Dermis blood vessel endothelial cell (primary cell): ENCODE measurements at places on chromosomes 5 and 9.

- peak; percentile 70 for DNase-seq
Observed at GRCh38 chr9:32968101-32969011, 33.1 kb downstream of the APTX start.

- DNase-seq: no peak
Observed at GRCh38 chr5:88979726-88980125, 96.7 kb upstream of the MEF2C start.

- DNase-seq: no peak
Observed at GRCh38 chr9:116271340-116271739, 117.7 kb downstream of the PAPPA start.

DNA sequence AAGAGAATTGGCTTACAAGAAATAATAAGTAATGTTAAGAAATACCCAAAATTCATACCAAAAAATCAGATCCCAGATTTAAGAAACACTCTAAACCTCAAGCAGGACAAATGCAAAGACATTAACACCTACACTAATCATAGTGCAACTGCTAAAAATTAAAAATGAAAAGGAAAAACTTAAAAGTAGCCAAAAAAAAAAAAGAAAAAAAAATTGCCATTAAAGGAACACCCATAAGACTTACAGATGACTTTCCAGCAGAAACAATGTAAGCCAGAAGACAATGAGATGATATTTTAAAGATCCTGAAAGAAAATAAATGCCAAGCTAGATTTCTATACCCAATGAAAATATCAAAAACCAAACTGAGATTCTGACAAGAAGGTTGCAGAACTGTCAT, 101.5 kb downstream of the DENND1A start:
- no peak for DNase-seq

- no peak for DNase-seq
Observed at GRCh38 chr5:170573114-170573513, 69.3 kb downstream of the KCNIP1 start.

- DNase-seq: no peak
Observed at GRCh38 chr5:158907856-158908255, 191.9 kb downstream of the EBF1 start.

DNA sequence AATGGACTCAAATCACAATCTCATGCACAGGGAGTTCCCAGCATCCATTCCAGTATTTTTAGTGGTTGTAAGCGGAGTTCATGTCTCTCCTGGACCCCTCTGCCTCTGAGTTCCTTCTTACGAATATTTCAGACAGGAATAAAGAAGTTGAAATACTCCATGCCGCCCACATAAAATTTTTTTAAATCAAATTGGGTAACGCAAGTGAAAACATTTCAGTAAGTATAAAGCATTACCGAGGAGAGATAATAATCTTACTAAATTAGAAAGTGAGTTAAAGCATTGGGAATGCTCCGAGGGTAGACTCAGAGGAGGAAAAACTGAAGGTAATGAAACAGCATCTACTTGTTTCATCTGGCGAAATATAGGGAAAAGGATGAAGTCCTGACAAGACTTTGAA, 317.6 kb downstream of the ARRDC3 start:
- no peak for DNase-seq

DNA sequence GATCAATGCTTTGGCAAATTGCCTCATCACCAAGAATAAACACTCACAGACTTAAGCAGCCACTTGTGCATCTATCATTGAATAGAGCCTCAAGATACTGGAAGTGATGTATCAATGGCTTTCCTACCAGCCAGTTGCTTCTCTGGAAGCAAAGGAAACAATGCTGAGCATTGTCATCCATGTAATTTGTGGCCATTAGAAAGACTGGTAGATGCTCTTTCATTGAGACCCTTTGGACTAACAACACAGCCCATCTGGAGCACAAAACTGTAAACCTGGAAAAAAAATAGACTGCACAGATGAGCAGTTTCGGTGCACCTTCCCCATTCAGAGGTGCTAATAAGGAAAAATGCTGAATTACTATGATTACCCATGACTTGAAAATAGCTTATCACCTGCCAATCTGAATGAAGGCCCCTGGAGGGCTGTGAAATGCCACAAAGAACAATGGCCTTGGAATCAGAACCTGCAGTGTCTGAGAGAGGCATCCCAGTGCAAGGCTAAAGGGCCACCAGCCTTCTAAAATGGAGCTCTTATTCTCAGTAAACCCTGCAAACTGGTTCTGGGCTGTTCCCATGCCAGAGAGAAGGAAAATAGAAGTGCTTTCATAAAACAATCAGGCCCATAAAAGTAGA, 127.5 kb downstream of the RFK start:
- no peak for DNase-seq

DNA sequence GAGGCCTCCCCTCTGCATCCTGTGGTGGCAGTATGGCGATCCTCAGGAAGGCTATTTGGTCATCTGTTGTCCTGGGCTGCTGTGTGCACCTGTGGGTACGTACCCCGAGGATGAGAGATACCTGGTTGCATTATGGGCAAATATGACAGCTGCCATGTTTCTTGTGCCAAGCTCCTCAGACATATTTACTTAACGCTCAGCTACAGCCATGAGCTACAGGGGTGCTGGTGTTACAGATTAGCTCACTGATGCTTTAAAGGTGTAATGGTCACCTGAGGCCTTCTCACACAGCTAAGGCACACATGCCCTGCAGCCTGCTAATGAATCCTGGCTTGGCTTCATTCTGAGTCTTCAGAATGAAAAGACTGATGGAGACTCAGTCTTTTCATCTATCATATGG, 12.0 kb downstream of the NDST1 start:
- no peak for DNase-seq

DNA sequence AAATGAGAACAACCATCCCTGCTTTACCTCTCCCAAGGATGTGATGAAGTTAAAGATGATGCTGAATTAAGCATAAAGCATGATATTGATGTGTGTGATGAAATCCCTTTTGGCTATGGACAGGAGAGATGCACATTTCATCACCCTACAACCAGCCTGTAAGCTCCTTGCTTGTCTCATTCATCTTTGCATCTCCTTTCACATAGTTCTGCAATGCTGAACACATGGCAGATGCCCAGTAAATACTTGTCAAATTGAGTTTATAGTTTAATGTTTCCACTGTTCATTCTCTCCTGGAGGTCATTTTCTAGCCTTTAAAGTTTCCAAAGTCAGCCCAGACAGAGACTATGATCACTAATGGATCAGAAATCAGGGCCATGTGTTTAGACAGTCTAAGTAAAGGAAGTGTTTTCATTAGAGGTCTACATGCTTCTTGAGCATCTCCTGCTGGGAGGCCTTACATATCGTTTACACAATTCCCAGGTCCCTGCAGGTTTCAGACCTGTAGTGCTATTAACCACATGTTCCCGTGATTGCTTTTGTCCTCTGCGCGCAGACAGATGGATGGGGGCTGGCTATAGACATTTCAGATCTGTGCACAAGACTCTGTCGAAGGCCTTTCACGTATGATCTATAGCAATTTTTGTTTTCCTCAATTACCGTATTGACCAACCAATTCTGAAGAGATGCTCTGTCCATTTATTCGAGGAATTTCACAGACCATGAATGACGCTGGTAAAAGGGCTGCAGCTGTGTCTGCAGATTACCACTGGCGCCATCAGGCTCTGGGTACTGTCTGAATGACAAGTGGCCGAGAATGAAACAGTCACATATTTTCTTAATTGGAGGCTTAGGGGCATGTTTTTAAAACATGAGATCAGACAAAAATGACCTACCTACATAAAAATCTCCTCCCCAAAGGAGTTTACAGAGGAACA, 49.0 kb upstream of the CKMT2 start:
- no peak for DNase-seq

DNA sequence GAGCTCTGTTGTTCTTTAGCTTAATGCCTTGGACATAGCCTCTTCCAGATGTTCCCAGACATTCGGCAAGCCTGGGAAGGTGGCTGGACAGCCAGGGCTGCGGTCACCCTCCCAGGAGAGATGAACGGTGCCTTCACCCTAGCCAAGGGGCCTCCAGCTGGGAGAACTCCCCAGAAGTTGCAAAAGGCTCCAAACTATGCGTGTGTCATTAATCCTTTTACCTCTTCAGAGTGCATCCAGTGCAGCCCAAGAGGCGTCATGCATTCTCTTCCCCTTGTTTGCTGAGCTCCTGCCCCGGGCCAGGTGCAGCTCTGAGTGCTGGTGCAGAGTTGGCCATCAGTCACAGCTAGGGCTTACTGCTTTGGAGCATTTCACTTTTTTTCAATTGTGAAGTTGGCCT, 22.8 kb downstream of the HMCN2 start:
- DNase-seq: no peak

DNA sequence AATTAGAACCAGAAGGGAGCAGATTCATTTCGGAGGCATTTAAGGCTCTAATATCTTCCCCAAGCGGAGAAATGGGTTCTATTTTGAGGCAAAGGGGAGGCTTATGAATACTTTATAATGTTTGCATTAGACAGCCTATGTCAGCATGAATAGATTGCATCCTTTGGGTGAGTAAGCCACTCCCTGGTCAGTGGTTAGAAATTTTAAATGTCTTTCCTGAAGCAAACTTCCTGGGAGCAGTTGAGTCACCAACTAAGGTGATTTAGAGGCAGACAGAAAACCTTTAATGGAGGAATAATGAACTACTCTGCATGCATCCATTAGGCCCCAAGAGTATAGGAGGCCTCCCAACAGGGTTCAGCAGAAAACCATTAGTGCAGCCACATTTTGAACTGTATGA, 204.9 kb downstream of the ELAVL2 start:
- no peak for DNase-seq

DNA sequence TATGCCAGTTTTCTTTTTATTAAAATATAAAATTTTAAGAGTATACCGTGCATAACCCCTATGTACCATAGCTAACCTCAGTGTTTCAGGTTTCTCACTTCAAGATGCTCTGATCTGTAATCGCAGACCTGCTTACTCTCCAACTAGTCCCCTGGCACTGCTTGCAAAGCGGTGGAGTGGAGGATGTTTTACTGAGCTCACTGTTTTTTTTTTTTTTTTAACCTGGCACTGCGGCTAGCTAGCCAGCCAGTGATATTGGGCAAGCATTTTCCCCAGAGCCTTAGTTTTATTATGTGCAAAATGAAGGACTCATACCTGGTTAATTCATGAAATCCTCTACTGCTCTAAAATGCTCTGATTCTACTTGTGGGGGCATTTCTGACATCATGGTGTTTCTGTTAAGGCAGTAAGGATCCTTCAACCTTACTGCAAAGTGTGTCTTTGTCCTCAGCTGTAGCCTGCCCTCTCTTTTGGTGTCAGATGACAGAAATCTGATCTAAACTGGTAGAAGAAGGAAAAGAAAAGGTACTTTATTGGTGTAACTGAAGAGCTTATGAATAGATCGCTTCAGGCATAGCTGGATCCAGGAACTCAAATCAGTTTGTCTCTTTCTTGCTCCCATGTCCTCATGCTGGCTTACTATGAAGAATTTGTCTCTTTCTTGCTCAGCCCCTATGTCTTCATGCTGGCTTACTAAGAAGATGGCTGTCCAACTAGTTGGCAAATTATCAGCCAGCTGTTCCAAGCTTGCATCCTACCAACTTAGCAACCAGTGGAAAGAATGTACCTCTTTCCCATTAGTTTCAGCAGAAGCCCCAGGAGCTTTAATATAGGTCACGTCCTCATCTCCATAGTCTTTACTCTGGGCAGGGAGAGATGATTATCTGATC, 59.8 kb downstream of the DOCK2 start:
- DNase-seq: peak; percentile 29

GRCh38 chr9:77589046-77589795, 58.9 kb downstream of the GNA14 start:
- DNase-seq: no peak

DNA sequence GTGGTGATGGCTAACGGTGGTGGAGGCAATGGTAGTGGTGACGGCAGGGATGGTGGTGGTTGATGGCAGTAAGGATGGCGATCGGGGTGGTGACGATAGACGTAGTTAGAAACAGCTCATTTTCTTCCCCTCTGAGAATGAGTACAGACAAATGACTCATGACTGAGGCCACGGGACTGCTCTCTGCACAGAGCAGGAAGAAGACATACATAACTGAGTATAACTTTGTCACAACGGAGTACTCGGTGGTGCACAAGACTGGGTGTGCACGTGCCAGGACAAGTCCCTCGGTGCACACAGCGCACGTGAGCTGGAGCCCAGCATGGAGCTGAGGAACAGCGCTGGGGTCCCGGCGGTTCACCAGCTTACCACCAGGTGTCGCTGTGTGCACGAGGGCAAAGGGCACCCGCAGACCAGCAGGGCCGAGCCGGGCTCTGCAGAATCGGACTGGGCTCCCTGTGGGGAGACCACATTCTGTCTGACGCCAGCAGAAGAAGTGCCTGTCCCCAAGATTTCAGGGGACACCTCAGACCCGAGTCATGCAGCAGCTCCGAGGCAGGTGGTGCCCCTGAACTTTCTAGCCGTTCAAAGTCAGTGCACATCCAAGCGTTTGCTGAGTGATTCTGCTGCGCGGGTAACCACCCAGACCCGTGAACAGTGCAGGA, 188.6 kb downstream of the FSTL4 start:
- peak; percentile 75 for DNase-seq

- no peak for DNase-seq
Observed at GRCh38 chr5:39946356-39947045, 521.7 kb upstream of the DAB2 start.

DNA sequence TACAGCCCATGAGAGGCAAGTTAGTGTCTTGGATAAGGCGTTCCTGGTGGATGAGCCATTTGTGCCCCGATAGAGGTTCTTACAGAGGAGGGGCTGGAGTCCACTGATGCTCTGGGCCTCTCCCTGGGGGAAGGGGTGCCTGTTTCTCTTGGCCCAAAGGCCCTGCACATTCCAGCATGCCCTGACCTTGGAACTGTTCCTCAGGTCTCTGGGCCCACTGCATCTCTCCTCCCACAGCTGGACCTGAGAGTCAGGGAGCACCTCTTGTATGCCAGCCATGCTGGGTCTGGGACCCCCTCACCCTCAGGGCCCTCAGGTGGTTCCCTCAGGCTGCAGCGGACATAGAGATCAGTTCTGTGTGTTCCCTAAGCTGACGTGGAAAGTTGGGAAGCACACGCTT, 26.4 kb downstream of the DAPK1 start:
- DNase-seq: no peak

- DNase-seq: no peak
Observed at GRCh38 chr9:36325081-36325828, 67.0 kb upstream of the GNE start.

- DNase-seq: no peak
Observed at GRCh38 chr5:9784231-9784630, 154.1 kb upstream of the TAS2R1 start.

- peak; percentile 100 for DNase-seq
Observed at GRCh38 chr9:16705111-16705604, 165.3 kb downstream of the BNC2 start.

GRCh38 chr5:149274939-149275338, 3.3 kb downstream of the AFAP1L1 start:
- DNase-seq: no peak

GRCh38 chr5:120405923-120406322, 58.2 kb upstream of the PRR16 start:
- peak; percentile 28 for DNase-seq

DNA sequence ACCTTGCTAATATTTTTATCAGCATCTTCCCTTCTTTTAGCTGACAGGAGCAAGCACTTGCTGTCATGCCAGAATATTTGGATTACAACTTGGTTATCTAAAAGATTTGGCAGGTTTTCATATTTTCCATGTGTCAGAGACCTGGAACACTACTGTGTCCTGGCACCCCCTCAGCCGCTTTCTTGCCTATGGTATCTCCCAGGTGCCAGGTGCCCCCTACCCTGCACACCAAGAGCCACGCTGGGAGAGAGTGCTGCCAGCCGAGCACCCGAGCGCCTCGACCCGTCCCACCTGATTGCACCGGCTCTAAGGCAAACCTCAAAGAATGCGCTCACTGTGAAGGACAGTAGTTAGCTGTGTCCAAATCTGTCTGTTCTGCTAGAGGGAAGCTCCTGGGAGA, 84.8 kb downstream of the GTF3C4 start:
- DNase-seq: no peak

GRCh38 chr9:102135768-102136167, 397.3 kb upstream of the GRIN3A start:
- DNase-seq: no peak
